ENCODE measurements at places on chromosomes 6 and 20.

- no peak for DNase-seq
Measured at GRCh38 chr6:157326979-157327378, 3.7 kb upstream of the TMEM242 start.

DNA sequence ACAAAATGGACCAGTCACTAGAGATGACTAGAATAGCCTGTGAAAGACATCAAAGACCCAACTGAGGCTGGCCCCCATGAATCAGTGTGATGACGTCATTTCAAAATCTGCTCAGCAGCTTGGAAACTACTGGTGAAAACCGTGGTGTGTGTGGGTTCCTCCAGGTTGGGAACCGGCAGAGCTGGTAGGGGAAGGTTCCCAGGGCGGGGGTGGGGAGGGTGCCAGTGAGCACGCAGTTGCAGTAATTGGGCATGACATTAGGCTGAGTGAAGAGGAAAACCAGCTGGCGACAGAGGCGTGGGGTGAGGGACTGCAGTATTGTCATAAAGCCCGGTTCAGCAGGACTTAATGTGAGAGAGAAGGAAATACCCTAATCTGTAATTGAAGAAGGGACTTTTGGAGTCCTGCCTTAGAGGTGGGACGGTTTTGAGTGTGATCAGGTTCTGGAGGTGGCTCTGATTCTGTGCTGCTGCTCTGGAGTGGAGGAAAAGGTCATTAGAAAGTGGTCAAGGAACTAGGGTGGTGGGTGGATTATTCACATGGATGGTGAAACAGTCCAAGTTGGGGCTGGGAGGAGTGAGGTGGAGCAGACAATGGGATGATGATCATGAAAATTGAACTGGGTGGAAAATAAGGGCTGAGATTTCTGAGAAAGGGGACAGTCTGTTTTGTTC is 52.0 kb upstream of the MTHFD1L start:
- DNase-seq, result no peak

DNA sequence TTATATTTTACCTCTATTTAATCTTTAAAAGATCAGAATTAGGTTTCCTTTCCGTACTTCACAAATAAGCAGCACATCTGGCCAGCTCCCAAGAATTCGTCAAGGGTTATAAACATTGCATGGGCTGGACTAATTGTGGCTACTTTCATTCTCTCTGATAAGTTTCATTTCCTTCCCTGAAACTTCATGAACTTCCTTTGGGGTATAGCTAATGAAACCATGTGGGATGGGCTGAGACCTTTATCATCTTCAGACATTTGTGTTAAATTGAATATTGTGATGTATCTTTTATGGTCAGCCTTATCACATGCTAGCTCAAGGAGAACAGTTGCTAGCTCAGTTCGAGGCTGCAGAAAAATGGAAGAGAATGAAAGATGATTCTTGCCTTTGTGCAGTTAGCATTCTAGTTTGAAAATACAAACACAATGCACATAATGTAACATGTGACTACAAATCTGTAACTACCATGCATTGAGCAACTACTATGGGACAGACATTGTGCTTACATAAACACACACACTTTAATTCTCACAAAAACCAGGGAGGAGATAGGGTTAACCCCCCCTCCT is 1.7 kb upstream of the GMPR start:
- DNase-seq, result no peak

- no peak for DNase-seq
Measured at GRCh38 chr6:170305805-170306323, 694 bp upstream of the FAM120B start.

GRCh38 chr6:12408752-12409151 is 118.6 kb downstream of the EDN1 start:
- no peak for DNase-seq

DNA sequence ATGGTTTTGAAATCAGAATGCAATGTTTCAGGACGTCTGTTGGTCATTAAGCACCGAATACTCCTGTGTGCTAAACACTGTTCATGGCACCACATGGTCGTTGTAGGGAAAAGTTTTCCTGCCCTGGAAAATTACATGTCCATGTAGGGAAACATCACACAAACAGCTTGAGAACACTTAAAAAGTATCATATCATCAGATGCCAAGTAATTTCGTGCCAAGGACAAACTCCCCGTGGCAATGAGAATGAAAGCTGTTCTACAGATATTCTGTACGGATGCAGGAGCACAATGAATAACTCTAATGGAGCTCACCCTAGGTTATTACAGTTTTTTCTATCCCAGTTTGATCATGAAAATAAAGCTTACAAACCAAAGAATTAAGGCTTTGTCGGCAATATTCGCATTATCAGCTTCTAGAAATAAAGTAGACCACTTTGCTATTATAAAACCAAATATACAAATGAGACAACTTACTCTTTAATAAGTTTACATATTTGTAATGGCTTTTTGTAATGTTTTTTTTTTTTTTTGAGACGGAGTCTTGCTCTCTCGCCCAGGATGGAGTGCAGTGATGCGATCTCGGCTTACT is 4.6 kb upstream of the DST start:
- DNase-seq, result no peak

DNA sequence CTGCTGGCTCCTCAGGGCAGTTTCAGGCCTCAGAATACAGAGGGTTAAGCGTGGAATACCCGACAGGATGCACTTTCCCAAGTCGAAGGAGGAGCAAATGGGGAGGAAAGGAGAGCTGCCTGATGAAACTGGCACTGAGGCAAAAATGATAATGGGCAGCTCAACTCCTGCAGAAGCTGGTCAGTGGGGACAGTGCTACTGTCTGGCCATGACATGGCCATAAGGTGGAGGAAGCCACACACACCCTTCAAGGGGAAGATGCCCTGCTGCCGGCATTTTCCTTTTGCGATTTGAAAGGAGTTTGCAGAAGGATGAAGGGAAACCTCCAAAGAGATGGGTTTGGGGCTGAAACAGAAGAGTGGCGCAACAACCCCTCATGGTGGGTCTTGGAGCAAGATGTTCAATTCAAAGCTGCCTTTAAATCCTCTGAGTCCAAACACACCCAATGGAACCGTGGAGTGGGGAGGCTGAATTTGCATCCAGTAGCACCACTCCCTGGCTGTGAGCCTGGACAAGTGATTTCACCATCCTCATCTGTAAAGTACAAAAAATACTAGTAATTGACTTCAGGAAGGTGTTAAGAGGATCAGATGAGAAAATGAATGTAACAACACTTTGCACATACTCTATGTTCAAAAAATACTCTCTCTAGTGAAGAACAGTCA is 3.2 kb downstream of the ADIG start:
- no peak for DNase-seq

DNA sequence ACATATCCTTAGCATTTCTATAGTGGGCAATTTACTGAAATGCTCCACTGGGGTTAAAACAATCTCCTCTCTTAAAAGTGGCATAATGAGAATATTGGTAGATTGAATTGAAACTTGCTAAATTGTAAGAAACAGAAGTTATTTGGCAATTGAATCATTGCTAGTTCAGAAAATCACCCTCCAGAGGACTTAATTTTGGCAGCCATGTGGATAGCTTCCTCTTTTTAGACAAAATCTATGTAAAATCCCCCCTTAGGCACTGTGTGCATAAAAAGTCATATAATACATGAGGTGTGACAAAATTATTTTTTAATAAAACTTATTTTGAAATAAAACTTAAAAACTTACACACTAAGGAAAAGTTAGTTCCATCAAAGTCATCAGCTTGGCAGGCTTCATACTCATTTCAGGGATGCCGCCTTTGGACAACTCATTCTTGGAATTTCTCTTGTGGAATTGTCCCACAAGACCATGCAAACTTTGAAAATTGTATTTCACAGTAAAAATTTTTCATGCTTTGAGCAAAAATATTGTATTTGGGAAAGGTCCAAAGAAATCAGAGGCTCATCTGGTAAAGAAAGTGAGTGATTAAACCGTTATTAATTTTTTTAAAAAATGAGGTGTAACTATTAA is 473.0 kb downstream of the BCKDHB start:
- DNase-seq, result no peak

DNA sequence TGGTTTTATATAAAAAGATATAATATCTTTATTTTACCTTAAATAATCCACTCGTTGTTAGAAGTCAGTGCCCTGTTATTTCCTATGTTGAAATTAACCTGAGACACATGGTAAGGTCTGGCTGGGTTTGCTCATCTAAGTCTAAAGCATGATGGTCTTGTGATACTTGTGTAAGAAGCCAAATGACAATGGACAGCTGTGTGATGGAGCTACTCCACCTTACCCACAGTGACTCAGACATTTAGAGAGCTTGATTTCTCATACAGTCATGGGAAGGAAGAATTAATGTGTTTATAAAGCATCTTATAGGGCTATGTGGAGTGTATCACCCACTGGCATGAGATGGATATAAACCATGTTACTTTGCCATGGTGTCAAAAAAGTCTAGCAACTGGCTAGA is 11.7 kb downstream of the CTCFL start:
- no peak for DNase-seq

GRCh38 chr6:44549516-44549915 is 162.0 kb downstream of the CDC5L start:
- no peak for DNase-seq

- no peak for DNase-seq
Measured at GRCh38 chr20:31485450-31486339, 10.6 kb downstream of the REM1 start.

DNA sequence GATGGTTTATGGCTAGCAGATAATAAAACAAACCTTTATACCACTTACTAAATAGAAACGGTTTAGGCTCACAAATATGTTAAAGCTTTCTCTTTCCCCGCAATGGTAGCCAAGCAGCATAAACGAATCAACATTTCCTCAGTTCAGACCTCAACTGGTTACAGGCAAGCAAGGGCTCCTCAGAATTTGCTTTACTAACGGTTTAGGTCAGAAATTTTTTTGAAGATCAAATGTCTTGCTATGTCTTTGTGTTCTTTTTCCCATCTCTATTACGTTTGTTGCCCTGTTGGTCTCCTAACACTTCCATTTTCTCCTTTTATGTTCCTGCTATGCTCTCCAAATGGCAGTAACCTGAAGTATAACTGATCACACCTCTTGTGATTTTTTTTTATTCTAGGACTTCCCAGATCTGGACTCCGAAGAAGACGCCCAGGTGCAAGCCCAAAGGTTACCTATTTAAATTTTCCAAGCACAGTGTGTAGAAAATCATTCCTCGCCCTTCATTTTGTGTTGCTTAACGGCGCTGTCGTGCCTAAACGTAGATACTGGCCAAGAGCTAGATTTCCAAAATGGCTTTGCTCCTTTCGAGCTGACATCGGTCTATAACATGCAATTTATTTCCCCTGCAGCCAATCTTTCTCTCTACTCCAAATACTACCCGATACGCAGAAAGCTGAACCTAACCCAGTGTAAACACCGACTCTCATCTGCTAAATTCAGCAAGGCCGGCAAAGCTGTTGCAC is 717 bp upstream of the ASF1A start:
- DNase-seq, result peak; percentile 38

GRCh38 chr6:94052749-94053148 is 633.4 kb upstream of the EPHA7 start:
- no peak for DNase-seq

GRCh38 chr6:136181861-136182260 is 68.2 kb downstream of the MTFR2 start:
- DNase-seq, result no peak

DNA sequence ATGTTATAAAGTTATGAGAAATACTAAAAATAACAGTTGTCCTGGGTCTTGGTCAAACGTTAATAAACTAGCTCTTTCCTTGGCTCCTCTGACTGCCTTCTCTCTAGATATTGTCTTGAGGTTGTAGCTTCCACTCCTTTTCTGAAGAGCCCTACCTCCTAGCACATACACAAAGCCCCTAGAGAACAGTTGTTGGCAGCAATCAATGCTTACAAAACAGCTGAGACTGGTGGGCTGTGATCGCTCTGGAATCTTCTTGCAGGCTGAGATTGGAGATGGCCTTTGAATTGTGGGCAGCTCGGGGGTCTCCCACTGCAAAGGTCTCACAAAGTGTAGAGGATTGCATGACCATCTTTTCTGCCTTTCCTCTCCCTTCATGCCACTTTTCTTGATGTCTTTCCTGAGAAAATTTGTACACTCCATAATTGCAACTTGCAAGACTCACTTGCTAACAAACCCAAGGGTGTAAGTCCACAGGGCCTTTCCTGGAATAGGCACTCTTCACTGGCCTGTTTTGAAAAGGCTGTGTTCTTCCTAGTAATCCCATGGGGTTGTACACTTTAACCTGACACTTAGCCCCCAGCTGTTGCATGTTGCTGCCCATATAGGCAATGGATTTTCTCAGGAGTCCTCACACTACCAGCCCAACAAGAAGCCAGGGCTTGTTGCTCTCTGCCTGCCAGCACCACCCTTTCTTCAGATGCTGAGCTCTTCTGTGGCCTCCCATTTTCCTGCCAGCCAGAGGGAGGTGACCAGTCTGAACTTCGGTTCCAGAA is 99.9 kb downstream of the TCP11 start:
- DNase-seq, result no peak

DNA sequence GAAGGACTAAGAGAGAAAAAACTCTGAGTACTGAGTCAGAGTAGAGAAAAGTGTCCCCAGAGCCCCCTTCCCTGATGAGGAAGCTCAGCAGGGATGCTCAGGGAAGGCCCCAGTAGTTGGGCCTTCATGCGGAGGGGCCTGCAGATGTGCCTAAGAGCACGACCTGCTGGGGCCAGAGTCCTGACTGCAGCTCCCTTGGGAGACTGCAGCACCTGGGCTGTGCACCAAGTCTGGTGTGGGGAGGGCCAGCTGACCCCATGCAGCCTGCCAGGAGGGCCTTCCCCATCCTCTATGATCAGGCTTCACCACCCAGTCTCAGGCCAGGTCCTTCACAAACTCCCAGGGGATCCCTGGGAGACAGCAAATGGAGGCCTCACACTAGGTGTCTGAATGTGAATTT is 130.4 kb downstream of the FNDC1 start:
- DNase-seq, result no peak

- DNase-seq, result no peak
Measured at GRCh38 chr6:47670851-47671250, 27.5 kb upstream of the ADGRF4 start.

DNA sequence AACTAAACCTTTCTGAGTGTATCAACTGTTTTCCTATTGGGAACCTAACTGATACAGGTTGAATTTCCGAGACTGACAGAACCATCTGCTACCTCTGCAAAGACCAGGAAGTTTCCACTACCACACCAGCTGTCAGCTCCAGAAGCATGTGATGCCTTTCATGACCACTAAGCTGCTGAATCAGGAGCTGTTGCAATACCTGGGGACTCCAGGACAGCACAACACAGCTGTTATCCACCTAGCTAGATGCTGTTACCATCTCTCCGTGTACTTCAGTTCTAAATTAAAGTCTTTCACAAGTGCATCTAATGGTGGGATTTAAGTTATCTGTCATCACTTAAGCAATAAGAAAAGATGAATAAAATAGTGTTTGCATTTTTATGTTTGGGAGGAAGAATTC is 158.2 kb upstream of the IMPG1 start:
- DNase-seq, result no peak

- DNase-seq, result no peak
Measured at GRCh38 chr6:153411070-153411648, 280.1 kb upstream of the RGS17 start.
